ENCODE measurements at places on chromosomes 2 and 18.

DNA sequence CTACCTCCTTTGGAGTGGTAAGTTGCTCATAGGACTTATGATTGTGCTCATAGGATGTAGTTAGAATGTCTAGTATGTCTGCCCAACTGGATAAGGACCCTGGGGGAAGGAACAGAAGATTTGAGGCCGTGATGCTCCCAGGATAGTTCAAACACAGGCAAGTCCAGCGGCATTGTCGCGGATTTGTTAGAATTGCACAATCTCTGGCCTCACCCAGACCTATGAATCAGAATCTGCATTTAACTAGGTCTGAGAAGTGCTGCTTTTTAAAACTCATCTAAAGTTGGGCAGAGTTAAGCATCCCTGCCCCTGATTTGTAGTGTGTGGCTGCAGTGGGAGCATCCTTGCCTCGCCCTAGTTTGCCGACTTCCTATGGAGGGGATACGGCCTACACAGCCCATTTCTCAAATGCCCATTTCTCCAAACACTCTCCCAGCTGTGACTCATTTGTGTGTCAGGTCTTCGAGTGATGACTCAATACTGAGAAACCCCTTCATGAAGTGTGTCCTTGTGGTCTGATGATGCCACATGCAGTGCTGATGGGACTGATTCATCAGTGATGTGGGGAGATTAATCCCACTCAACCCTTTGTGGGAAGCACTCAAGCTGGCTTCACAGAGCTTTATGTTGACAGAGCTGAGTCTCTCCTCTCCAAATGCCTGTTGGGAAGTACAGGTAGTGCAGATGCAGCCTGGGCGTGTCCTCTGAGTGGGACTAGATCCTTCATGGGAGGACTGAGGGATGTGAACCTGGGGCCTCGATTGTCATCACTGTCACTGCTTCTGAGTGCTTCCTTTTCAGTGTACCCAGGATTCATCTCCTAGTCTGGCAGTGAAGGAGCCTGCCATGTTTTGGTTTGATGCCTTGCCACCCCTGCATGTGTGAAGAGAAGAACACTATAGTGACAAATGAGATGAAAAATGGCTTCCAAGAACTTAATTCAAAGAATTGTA is 18.7 kb downstream of the SMIM21 start:
- no peak for DNase-seq

- DNase-seq: no peak
These were observed 66.2 kb upstream of the OTOS start for GRCh38 chr2:240206630-240207029.

GRCh38 chr2:73993376-73993775 is 8.7 kb downstream of the TET3 start:
- no peak for DNase-seq

- DNase-seq: no peak
These were observed 10.0 kb upstream of the ALPG start for GRCh38 chr2:232396683-232397082.

DNA sequence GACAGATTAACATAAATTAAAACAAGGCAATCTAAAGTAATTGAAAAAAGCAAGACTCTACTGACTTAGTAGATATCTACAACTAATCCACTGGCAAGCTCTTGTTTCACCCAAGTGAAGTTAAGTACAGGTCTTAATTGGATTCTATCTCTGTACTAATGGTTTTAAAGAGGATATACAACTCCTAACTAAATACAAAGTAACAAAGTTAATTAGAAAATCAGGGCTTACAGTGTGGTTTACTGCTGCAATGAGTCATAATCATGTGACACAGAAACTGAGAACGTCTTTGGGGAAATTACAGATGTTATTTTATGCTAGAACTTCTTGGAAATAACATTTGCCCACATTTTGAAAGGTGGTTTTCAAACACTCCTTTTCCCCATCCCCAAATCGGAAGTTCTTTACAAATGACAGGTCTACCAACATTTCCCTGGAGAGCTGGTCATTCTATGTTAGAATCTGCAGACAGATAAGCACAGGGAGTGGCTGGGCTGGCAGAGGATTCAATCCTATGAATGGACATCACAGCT is 245.3 kb downstream of the STK39 start:
- peak; percentile 29 for DNase-seq

GRCh38 chr2:177291701-177292100 is 27.2 kb upstream of the NFE2L2 start:
- no peak for DNase-seq

GRCh38 chr2:100008956-100009355 is 133.4 kb downstream of the AFF3 start:
- DNase-seq: no peak

- no peak for DNase-seq
These were observed 15.0 kb downstream of the SNTG2 start for GRCh38 chr2:965640-966147.

GRCh38 chr18:13378150-13378549 is 159.6 kb downstream of the LDLRAD4 start:
- no peak for DNase-seq

DNA sequence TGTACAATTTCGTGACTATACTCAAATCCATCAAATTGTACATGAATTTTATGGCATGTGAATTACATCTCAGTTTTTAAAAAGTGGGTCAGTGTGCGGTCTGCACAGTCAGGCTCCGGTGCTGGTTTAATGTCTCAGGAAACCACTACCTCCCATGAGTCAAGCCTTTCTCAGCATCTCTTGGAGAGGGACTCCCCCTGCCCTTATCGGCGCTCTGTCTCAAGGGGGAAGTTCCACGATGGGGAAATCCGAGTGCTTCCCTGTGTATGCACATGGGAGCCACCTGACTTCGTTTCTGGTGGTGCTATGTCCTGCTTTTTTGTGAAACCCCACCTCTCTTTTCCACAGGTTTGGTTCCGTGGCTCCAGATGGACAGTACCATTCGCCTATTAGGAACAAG is 72.5 kb downstream of the ACOXL start:
- DNase-seq: no peak

- DNase-seq: no peak
These were observed 932.9 kb downstream of the TDRD15 start for GRCh38 chr2:22056621-22057132.

GRCh38 chr2:218873359-218874194 is 7.1 kb upstream of the WNT10A start:
- no peak for DNase-seq

DNA sequence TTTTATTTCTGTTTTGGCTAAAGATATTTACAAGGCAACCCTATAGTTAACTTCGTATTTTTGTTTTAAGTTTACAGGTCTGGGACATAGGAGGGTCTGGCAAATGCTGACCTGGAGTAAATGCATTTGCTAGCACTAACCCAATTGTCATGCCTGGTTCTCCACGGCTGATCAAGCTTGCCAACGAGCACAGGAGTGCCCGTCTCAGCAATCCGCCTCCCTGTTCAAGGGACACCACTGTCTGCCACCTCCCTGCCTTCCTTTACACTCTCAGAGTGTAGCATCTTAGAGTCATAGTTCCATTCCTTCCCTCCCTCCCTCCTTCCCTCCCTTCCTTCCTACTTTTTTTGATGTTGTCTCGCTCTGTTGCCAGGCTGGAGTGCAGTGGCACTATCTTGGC is 104.6 kb downstream of the PLEKHM3 start:
- no peak for DNase-seq

DNA sequence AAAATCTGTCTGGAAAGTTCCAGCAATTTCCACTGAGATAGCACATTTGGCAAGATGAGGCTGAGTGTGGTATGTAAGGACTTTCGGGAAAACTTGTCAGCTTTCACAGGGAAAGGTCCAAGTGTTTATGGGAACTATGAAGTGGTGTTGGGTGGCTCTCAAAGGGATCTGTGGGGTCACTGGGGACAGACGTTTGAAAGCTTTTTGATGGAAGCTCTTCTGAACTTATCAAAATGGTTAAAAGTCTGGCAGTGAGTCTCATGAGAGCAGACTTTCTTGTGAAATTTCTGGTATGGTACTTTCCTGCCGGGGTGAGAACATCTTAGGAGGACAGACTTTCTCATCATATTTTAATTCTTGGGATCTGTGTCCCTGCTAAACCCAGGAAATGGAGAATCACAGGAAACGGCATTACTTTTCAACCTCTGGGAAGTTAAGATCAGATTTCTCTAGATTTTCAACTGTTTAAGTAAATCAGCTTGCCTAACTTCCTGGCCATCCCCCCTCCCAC is 546.3 kb upstream of the ZEB2 start:
- no peak for DNase-seq

GRCh38 chr18:5036523-5036922 is 160.5 kb downstream of the AKAIN1 start:
- DNase-seq: no peak

GRCh38 chr2:70916291-70916690 is 19.4 kb upstream of the ATP6V1B1 start:
- DNase-seq: no peak

DNA sequence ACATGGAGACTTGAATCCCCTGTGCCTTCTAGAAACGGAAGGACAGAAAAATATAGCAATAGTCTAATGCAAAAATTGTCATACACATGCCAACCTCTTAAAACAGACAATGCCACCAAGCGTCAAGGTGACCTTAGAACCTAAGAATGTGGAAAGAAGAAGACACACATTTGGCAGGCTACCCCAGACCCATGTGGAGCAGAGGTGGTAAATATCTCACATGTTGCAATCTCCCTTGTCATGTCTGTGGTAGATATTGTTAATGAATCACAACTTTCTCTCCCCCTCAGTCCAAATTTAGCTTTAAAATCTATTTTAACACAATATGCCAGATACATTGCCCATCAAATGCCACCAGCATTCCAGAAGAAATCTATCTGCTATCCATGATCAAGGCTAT is 137.4 kb downstream of the HNMT start:
- DNase-seq: no peak

Measured in SK-N-DZ (cell line).